Midbrain (tissue), 1 donor: ENCODE measurements at places on chromosomes 7 and 10.

DNA sequence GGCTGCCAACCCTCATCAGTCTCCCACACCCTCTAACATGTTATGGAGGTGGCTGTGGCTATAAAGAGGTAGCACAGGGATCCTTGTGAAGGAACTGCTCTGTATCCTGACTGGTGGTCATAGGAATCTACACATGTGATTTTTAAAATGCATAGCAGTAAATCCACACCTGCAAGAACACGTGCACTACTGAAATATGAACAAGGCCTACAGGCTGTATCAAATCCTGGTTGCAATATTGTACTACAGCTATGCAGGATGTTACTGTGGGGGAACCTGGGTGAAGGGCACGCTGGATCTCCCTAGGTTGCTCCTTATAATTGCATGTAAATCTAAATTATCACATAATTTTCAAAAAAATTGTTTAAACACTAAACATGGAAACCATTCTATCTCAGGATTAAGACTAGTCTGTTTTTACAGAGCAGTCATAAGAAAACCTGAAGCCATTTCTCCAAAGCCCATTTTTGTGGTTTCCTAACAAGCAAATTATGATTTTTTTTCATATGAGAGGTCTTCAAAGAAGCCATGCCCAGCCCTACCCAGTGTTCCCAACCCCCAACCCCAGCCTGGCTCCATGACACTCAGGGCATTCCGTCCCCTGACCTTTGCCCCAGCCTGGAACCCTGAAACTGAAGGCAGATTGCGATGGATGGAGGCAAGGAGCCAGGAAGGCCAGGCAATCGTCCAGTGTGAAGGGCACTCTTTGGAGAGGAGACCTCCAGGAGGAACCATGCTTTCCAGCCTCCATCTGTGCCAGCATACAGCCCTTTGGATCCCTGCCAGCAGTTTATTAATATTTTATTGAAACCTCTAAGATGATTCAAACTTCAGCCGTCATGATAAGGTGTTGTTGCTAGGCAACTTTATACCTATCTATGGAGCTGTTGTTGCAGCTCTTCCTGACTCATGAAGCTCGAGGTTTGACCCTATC, 161.0 kb downstream of the GRID1 start:
- no peak for DNase-seq

DNA sequence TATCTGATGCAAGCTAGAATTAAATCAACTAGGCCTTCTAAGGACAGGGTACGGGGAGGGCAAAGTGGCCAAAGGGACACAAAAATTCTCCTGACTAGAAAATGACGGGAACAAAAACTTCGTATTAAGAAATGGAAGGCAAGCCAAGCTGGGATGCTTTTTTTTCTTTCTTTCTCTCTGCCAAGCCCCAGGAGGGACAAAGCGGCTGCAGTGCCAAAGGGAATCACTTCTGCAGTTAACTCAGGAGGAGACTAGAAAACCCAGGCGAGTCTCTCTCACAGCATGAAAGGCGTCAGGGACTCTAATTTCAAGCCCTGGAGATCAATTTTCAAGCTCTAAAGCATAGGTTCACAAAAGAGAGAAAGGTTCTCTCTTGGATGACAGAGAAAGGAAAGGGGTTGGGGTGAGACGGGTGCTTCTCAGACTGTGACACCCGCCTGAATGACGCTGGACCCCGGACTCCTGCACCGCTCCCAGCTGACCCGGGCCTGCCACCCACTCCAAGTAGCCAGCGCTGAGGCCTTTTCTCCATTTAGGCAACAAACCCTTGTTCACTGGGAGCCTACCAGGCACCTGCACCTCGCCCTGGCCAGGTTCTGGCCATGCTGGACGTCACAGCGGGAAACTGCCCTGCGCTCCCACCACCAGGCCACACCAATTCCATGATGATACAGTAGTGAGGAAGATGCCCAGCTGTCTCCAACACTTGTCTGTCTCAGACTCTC, 56.5 kb downstream of the KIAA1549 start:
- peak; percentile 49 for DNase-seq

DNA sequence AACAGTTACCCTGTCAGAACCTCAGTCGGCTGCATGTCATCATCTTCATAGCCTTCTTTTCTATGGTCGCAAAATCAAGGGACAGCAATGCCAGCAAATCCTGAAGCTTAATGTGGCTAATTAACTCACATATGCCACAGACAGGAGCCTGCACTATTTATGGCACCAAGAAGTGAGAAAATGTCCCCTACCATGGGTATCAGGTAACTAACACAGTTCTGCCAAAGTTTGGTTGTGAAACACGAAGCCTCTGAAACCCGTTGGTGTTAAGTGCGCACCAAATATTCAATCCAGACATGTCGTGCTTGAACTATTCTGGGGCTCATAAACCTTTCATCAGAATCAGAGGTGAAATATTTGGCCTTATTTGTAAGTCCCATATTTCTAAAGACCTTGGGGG, 63.3 kb downstream of the EVX1 start:
- no peak for DNase-seq

- DNase-seq = no peak
These were observed 46.7 kb downstream of the TNS3 start for GRCh38 chr7:47535035-47535703.

GRCh38 chr7:27967639-27968038, 213.0 kb downstream of the JAZF1 start:
- DNase-seq = no peak

DNA sequence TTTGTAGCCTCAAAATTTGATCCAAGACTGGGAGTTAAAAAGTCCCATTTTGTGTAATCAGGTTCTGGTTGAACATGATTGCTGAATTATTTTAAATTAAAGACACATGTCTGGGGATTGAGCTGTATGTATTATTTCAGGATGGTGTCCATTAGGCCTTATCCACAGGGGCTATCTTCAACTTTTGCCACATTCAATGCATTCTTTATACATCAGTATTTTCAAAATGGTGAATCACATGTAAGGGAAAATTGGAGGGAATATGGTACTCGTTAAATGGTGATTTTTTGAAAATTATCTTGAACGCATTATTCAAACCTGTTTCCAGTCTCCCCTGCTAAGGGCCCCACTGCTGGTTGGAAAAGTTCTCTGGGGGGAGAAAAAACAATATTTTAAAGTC, 367.7 kb upstream of the NPVF start:
- no peak for DNase-seq

GRCh38 chr7:132090444-132090843, 485.8 kb downstream of the PLXNA4 start:
- DNase-seq = no peak

DNA sequence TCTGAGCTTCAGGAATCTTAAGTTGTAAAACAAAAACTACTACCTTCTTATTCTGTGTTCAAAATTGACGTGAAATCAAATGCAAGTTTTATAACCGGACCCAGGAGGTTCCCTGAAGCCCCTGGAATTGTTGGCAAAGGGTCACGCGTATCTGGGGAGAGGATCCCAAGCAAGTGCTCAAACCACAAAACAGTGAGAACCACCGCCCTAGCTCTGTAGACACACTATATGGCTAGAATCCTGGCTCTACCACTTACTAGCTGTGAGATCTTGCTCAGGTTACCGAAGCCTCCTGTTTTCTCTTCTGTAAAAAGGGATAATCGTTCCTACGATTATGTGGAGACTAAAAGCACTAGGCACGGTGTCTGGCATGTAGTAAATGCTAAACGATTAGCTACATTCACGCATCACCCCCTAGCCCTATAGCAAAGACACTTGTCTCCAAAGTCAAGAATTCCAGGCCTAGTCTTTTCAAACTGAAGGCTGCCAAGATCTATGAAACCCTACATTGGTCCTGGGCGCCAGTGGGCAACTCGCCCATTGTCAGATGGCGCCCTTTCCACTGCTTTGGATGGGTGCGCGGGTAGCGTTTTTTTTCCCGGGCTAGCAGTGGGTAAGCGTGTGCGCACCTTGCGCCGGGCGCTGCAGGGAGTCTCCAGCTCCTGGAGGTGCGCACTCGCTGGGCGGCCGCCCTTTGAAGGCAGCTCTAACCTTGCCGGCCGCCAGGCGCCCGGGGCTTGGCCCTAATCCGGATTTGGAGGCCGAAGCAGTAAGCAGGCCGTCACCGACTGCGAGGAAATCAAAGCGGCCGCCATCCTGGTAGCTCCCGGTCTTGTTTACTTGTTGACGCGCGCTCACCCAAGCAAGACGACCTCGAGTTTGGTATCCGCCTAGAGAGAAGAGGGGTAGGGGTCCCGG, 11.6 kb upstream of the NKX2-3 start:
- no peak for DNase-seq

GRCh38 chr10:86300931-86301830, 65.4 kb downstream of the GRID1 start:
- DNase-seq = no peak

GRCh38 chr10:64067009-64067606, 545.9 kb downstream of the REEP3 start:
- no peak for DNase-seq

DNA sequence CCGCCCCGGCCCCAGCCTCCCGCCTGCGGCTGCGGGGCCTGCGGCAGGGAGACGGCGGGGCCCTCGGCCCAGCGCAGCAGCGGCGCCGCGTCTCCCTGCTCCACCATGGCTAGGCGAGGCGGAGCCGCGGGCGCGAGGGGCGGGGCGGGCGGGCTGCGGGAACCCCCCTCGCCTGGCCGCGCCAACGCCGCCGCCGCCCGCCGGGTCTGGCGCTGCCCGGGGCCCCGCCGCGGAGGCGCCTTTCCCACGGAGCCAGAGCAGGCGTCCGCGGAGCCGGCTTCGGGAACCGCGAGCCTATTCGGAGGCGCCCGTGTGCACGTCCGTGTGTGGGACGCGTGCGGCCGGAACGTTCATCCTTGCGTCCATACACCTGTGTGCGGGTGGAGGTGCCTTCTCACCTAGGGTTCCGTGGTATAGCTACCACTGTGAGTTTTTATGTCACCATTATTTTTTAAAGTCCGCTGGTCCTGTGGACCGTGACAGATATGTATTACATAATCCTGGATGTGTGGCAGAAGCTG, at the start of gene DENND11:
Gene DENND11, minus strand, starts transcription at position 120 of the 521 bp plus-strand sequence. Its CDS starts 13 bp downstream, at position 107.
- peak; percentile 51 for DNase-seq

DNA sequence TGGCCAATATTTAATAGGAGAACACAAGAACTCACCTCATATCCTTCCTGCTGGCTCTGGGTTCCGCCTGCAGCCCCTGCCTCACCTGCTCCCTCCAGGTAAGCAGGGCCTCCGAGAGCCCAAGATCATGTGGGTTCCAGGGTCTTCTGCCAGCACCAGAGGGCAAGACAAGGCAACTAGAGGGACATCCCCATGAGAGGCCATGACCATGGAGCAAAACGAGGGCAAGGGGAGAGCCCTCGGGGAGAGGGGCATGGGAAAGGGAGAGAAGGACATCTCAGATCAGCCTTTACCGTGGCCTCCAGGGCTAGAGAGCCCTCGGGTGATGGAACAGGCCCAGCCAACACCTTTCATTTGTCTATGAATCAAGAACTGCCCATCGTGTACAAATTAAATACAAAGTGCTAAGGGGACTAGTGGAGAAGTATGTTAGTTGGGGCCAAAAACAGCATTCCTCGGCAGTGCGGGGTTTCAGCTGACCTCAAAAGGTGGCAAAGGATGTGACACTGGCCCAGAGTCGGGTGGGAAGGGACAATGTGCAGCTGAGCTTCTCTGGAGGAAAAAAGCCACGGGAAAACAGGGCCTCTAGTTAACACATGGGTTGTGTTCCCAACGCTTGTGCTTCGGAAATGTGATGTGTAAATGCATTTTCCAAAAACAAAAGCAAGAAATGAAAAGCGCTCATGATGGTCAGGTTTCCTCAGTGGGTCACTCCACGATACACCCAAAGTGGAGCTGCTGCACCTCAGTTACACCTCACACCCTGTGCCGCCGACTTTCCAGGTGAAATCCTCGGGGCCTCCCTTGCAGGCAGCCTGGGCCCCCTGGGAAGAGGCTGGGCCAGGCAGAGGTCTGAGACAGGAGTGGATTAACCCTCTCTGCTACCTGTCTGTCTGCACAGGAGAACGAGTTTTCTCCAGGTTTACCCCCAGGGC, 2.0 kb downstream of the AOC1 start:
- DNase-seq = no peak

DNA sequence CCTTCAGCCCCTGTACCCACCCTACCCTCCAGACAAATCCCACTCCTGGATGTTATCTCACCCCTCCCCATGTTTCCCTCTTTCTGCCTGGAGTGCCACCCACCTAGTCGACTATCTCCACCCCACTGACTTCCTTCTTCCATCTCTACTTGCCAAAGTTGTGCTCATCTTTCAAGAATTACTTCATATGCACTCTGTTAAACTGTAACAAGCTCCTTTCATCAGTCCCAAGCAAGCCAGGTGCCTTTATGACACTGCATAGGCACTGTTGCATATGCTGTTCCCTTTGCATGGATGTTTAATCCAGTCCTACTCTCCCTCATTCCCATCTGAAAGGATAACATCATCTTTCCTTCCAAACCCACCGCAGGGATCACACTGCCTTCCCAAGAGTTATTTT, 8.9 kb upstream of the CDK1 start:
- DNase-seq = no peak

GRCh38 chr10:35299016-35299415, 37.3 kb upstream of the CCNY start:
- no peak for DNase-seq

GRCh38 chr10:11509036-11509435, 102.4 kb downstream of the USP6NL start:
- DNase-seq = no peak

- DNase-seq = no peak
These were observed 162.2 kb downstream of the ARHGAP21 start for GRCh38 chr10:24561453-24561852.

DNA sequence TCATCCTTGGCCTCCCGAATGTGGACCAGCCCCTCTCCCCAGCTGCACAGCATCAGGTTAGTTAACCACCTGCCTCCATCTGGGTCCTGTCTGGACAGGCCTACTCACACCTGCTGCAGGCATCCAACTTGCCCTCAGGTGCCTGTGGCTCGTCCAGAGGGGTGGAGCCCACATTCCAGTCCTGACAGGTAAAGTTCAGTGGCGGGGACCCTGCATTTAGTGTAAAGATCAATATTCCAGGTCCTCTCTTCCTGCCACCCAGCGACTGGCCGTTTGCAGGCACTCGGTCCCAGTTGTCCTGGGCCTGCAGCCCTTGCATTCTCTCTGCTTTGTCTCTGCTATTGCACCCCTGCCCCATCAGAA, 15.0 kb downstream of the HTRA1 start:
- DNase-seq = no peak

DNA sequence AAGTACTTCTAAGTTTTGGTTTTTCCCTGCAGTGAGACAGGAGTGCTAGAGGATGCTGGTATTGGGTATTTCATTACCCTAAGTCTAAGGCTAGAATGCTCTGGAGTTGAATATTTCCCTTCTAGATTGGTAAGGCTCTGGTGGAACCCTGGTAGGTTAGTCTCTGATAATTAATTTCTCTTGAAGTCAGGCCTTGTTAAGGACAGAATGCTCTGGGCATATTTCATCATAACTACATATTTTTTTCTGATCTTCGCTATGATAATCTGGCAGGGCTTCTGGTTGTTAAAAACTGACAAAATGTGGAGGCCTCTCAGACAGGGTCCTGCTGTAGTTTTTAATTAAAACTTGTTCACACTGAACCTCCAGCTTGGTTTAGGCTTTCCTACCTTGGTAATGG, 83.8 kb downstream of the CDK13 start:
- DNase-seq = no peak

GRCh38 chr10:3850999-3851937, 66.3 kb upstream of the KLF6 start:
- peak; percentile 16 for DNase-seq

- DNase-seq = no peak
These were observed 77.8 kb upstream of the IKZF1 start for GRCh38 chr7:50226669-50227068.
